ENCODE measurements at places on chromosomes 1 and 21.
A peak's percentile ranks its signal among the peaks of the same experiment; 100 is the strongest.

GRCh38 chr1:60891281-60891680 lies 191.1 kb upstream of the NFIA start:
- DNase-seq = no peak

DNA sequence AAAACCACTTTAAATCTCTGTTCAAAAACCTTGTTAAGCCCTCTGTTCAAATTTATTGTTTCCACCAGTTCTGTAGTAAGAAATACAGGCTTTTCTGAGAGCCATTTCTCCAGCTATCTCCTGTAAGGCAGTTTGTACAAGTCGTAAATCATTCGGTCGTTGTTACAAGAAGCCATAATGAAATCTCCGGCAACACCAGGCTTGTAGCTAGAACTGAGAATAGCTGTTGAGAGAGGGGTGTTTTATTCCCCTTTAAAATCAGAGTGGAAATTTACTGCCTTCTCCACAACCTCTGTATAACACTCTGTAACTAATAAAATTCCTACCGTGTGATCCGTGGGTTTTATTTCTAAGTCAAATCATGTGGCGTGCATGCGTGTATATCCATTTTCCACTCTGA lies 335.8 kb upstream of the KAZN start:
- DNase-seq = no peak

GRCh38 chr1:230049731-230050130 lies 17.3 kb upstream of the GALNT2 start:
- no peak for DNase-seq

GRCh38 chr1:9438431-9439073 lies 100.7 kb upstream of the SLC25A33 start:
- DNase-seq = peak; percentile 78

GRCh38 chr1:159925719-159926078 lies 392 bp upstream of the TAGLN2 start:
- no peak for DNase-seq

- DNase-seq = no peak
Measured at GRCh38 chr1:210663730-210664573, 335.2 kb downstream of the HHAT start.

DNA sequence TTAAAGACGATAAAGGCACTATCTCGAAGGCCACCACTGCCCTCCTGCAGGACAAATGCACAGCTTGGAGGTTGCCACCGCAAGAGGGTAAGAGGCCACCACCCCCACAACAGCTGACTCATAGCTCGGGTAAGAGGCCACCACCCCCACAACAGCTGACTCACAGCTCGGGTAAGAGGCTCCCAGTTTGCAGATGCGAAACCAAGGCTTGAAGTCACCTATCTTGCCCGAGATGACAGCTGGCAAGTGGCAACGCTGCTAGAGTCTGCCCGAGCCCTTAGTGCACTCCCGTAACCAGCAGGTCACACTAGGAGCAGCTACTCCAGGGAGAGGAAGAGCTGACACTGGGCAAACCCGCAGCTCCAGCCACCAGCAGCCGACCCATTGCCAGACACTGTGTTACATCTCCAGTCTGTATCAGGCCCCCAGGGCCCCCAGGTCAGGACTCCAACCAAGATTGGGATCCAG lies 17.1 kb upstream of the SPSB1 start:
- DNase-seq = peak; percentile 82

DNA sequence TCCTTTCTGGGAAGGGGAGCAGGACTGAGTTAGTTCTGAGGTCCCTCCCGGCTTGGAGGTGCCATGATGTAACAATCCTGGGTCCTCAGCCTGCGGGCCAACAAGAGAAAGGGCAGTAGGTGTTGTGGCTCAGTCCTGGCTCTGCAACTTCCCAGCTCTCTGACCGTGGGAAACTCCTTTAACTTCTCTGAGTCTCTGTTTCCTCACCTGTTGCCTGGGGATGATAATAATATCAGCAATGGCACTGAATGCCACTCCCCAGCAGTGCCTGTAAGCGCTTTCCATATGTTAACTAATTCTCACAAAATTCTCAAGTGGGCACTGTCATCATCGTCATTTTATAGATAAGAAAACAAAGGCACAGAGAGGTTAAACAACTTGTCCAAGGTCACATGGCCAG lies 2.3 kb downstream of the PADI3 start:
- DNase-seq = no peak

DNA sequence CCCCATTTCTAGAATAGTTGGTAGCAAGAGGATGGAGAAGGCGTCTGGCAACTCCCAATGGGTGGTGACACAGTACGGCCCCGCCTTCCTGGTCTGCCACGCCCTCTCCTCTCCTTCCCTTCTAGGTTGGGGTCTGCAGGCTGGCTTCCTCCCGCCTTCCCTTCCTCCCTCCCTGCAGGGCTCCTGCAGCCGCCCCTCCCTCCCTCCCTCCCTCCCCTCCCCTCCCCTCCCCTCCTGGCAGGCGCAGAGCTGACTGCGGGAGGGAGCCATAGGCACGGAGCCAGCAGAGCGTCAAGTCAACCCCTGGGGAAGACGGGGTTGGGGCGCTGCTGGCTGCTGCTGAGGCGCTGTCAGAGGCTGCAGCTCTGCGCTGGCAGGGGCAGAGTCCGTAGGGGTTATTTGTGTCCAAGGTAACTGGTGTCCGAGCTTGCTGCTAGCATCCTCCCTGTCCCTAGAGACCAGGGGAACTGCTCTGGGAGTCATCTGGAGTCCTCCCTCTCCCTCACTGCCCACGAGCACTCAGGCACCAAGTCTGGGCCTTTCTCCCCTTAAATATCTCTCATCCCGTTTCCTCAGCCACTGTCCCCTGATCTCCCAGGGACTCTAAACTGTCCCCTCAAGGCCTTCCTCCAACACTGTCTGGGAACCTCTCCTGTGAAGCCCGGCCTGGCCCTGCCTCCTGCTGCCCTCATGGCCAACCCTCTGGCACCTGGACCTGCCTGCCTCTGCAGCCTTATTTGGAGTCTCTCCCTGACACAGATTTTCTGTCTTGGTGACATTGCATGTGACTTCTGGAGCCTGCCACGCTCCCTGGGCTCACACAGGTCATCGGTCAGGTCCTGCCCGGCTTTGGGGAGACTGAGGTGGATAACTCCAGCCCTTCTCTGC lies 57.4 kb upstream of the ACOT11 start:
- no peak for DNase-seq

- DNase-seq = peak; percentile 68
Measured at GRCh38 chr1:206753141-206753540, 17.4 kb upstream of the IL19 start.

DNA sequence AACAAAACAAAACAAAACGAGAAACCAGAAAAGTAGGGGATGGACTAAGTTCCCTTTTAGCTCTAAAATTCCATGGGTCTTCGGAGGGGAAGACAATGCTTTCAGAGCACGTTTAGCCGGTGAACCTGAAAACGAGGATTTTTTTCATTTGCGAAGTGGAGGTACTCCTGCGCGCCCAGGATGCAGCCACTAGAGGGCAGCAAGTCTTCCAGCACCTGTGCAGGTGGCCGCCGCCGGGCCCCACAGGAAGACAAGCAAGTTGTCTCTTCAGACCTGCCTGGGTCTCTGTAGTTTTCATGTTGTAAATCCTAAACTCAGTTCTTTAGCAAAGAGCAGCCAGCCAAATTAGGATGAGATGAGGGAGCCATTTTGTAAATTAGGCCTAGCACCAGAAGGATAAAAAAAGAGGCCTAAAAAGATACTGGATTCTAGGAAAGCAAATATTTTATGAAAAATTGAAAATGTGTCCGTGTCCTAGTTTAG lies 17.7 kb upstream of the SNX27 start:
- peak; percentile 22 for DNase-seq

GRCh38 chr1:31580891-31581603 lies 4.7 kb downstream of the TINAGL1 start:
- no peak for DNase-seq

DNA sequence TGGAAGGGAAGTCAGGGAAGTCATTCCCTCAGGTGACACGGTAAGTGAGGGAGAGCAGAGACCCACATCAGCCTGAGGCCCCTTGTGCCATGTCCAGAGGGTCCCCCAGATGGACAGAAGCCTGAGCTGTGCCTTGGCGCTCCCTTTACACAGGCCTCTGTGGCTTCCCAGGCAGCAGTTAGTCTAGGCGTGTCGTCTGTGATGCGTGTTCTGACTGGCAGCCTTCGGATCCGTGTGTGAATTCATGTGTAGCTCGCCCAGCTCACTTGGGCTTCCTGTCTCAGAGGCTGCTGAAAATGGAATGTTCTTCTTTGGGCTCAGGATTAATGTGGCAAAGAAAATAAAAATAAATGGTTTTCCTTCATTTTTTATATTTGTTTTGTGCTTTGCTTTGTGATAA lies 28.3 kb downstream of the PRMT2 start:
- no peak for DNase-seq

- DNase-seq = no peak
Measured at GRCh38 chr1:168811176-168811575, 82.2 kb upstream of the DPT start.

GRCh38 chr1:233730809-233731208 lies 116.9 kb downstream of the KCNK1 start:
- DNase-seq = no peak

GRCh38 chr21:45877821-45878469 lies 103.6 kb upstream of the COL6A1 start:
- DNase-seq = no peak

- DNase-seq = no peak
Measured at GRCh38 chr1:224237119-224237881, 54.3 kb downstream of the DEGS1 start.

- no peak for DNase-seq
Measured at GRCh38 chr1:204529371-204529895, 13.2 kb downstream of the MDM4 start.

DNA sequence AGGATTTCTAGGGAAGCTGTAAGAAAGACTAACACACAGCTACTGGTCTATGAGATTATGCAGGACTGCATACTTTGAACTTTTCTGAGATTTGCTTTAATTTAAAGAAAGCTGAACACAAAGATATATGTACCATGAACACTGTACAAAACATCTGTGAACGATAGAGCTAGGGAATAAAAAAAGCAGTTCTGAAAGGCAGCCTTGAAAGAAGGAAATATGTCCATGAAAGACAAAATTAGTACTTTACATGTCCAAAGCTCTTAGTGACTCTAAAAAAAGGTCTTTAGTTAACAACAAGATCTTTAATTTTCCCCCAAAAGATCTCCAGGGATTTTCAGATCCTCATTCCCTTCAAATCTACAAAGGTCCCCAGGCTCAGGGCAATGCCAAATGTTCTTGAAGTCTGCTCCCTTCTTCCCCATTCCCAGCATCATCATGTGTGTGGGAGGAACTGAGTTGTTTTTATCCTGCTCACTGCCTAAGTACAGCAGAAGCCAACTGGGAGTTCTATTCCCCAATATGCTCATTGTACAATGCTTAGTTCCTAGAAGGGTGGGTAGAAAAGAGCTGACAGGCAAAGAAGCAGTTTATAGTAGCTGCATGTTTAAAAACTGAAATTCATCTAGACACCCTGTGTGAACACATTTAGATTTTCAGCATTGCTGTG lies 60.1 kb upstream of the PTCH2 start:
- DNase-seq = peak; percentile 22

DNA sequence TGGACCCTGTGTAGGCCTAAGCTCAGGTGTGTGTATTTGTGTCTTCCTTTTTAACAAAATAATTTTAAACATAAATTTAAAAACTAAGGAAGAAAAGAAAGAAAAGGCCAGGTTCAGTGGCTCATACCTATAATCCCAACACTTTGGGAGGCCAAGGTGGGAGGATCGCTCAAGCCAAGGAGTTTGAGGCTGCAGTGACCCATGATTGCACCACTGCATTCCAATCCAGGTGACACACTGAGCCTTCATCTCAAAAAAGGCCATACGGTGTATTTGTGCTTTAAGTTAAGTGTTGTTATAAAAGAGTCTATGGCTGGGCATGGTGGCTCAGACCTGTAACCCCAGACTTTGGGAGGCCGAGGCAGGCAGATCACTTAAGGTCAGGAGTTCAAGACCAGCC lies 8.3 kb downstream of the RAB3B start:
- DNase-seq = no peak

DNA sequence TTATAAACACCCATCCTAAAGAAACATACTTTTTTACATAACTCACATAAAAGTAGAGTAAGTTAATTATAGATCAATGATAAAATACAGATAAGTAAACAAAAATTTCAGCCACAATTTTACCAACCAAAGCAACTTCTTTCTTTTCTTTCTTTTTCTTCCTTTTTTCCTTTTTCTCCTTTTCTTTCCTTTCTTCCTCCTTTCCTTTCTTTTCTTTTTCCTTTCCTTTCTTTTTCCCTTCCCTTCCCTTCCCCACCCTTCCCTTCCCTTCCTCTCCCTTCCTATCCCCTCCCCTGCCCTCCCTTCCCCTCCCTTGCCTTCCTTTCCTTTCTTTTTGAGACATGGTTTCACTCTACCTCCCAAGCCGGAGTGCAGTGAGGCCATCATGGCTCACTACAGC lies 56.5 kb upstream of the C1orf53 start:
- no peak for DNase-seq

DNA sequence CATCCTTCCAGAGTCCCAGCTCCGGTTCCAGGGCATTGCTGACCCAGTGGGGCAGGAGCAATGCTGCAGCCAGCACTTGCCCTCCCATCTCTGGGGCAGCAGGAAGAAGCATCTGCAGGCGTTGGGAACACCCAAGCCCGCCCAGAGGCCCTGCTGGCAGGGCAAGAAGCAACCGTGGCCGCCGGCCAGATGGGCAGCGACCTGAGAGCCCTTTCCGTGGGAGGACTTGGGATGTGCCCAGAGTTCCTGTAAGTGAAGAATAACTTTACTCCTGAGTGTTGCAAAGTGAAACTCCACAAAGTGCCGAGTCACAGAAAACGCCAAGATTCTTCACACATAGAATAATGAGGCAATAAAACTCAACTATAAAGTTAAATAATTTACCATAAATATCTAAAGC lies 46.0 kb downstream of the GRIK3 start:
- no peak for DNase-seq

- DNase-seq = no peak
Measured at GRCh38 chr1:33294071-33295010, 26.6 kb downstream of the A3GALT2 start.

GRCh38 chr1:67785847-67786753 lies 47.2 kb downstream of the GNG12 start:
- DNase-seq = peak; percentile 44

GRCh38 chr1:100928128-100928527 lies 32.2 kb downstream of the SLC30A7 start:
- no peak for DNase-seq

DNA sequence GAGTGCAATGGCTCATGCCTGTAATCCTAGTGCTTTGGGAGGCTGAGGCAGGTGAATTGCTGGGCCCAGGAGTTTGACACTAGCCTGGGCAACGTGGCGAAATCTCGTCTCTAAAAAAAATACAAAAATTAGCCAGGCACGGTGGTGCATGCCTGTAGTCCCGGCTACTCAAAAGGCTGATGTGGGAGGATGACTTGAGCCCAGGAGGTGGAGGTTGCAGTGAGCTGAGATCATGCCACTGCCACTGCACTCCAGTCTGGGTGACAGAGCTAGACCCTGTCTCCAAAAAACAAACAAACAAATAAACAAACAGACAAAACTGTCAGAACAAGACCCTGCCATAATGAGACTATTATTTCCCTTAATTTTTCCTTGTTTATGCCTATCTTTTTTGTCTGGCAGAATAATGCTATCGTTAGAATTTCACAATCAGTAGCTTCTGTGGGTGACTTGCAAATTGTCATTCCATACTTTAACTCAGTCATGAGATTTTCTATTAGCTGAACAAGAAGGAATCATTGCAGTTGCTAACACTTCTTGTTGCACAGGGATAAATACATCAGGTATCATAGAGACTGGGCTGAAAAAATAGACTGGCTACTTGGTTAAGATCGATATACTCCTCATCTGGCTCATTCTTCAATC lies 7.5 kb upstream of the THEM4 start:
- DNase-seq = no peak
